ENCODE measurements at places on chromosomes 3 and 15.

- no peak for DNase-seq
Measured at GRCh38 chr3:172084871-172085556, 45.6 kb downstream of the FNDC3B start.

- DNase-seq = no peak
Measured at GRCh38 chr15:79265167-79265566, 17.4 kb upstream of the ANKRD34C start.

GRCh38 chr15:70488002-70488605 lies 275.3 kb downstream of the UACA start:
- peak; percentile 67 for DNase-seq

DNA sequence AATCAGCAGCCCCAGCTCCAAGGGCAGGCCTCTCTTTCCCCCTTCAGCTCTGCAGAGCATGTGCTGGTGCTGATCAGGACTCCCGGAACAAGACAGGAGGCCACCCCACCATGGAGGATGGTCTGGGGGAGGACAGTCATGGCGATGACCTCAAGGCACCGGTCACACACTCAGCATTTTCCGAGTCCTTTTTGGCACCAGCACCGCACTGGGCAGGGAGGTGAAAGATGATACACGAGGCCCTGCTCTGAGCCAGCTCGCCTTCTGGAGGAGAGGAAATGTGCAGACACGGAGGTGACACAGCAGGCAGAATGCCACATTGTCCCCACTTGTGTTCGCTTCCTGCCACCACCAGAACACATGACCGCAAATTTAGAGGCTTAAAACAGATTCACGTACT lies 61.8 kb upstream of the SEC61A1 start:
- no peak for DNase-seq

- no peak for DNase-seq
Measured at GRCh38 chr15:99132634-99133287, 27.9 kb downstream of the SYNM start.

GRCh38 chr3:160796813-160797164 lies 40.8 kb downstream of the PPM1L start:
- peak; percentile 9 for DNase-seq

DNA sequence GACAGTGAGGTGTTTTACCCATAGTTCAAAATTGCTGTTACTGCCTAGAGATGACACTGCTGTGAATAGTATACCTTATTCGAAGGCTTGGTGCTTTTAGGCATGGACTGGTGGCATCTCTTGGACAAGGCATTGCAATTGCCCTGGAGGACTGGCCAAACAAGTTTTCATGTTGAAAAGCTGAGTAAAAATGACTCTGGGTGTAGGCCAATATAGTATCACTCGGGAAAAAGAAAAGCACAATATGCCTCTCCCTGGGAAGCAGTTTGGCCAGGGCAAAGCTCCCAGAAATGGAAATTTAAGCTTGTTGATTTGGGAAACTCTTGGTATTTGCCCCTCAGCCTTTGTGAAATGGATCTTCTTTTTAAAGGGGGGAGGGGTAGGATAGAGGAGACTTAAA lies 54.8 kb downstream of the ZNF609 start:
- DNase-seq = no peak

DNA sequence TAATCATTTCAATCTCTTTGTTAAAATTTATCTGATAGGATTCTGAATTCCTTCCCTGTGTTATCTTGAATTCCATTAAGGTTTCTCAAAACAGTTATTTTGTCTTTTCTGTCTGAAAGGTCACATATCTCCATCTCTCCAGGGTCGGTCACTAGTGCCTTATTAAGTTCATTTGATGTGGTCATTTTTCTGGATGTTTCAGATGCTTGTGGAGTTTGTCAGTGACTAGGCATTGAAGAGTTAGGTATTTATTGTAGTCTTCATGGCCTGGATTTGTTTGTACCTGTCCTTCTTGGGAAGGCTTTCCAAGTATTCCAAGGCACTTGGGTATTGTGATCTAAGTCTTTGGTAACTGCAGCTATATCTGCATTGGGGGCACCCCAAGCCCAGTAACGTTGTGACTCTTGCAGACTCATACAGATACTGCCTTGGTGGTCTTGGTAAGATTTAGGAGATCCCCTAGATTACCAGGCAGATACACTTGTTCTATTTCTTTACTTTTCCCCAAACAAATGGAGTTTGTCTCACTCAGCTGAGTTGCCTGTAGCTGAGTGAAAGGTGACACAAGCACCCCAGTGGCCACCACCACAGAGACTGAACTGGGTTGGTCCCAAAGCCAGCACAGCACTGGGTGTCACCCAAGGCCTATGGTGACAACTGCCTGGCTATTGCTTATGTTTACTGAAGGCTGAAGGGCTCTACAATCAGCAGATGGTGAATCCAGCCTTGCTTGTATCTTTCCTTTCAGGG lies 18.9 kb upstream of the SLC27A2 start:
- no peak for DNase-seq

- DNase-seq = no peak
Measured at GRCh38 chr15:27084844-27085243, 113.9 kb downstream of the GABRG3 start.

GRCh38 chr3:66450390-66451022 lies 50.3 kb downstream of the LRIG1 start:
- no peak for DNase-seq

DNA sequence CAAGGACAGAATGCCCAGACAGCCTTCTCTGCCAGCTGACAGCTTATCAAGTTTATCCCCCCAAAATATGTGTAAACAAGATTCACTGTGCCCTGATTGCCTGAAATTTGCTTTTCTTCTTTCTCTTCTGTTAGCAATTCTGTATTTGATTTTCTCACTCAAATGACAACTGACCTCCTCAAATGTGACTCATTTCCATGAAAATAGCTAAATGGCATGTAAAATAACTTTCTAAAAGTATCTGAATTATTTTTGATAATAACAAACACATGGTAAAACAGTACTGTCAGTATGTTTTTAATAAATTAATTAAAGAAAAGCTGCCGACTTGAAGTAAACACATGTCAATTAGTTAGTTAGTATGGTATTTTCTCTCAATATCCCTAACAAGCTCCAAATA lies 202.3 kb upstream of the STAC start:
- DNase-seq = no peak

- DNase-seq = no peak
Measured at GRCh38 chr3:189786479-189787064, 155.4 kb downstream of the TP63 start.

GRCh38 chr15:57592836-57593420 lies 1.2 kb downstream of the MYZAP start:
- DNase-seq = no peak

- no peak for DNase-seq
Measured at GRCh38 chr3:102670986-102671385, 236.2 kb downstream of the ZPLD1 start.

DNA sequence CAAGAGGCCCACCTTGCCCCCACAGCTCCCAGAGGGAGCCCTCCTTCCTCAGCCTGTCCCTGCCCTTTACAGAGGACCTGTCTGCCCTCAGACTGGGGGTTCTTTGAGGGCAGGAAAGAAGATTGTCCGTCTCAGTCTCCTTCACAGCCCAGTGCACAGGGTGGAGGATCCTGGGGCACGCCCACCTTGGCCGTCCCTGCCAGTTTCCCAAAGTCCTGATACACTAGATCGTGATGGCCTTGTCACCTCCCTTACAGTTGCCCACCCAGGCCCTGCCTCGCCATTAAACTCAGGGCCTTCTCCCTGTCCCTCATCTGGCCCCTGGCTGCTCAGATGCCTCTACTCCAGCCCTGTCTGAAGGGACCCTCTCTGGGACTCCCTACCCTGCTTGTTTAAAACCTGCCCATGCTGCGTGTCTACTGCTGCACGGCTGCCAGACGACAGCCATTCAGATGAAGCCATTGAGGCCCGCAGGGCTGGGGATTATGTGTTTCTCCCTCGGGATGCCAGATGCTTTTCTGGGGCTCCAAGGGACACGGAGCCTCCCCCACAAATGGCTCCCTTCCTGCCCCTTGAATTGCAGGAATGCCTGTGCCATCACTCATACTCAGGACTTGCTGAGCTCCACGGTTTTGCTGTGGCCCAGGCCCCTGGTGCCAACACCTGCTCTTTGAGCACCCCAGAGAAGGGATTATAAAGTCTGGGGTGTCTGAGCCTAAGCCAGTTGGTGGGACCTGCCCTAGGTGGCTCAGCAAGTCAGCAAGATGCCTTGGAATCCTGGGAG lies 27.8 kb downstream of the ACSBG1 start:
- DNase-seq = peak; percentile 30

DNA sequence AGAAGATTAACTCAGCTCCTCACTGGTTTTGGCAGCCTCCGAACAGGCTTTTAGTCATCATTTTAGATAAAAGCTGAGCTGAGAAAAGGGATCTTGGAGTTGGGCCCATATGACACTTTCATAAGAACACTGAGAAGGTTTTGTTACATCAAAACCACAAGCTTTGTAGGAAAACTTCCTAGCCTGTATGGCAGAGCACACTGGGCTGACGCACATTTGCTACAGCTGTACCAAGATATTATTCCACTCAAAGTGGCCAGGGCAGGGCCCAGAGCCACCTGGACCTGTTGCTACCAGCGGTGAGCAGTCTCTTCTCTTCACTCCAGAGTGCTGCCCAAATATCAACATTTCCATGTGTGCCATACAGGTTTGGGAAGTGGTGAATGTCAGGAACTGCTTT lies 160.5 kb upstream of the CCDC54 start:
- no peak for DNase-seq

DNA sequence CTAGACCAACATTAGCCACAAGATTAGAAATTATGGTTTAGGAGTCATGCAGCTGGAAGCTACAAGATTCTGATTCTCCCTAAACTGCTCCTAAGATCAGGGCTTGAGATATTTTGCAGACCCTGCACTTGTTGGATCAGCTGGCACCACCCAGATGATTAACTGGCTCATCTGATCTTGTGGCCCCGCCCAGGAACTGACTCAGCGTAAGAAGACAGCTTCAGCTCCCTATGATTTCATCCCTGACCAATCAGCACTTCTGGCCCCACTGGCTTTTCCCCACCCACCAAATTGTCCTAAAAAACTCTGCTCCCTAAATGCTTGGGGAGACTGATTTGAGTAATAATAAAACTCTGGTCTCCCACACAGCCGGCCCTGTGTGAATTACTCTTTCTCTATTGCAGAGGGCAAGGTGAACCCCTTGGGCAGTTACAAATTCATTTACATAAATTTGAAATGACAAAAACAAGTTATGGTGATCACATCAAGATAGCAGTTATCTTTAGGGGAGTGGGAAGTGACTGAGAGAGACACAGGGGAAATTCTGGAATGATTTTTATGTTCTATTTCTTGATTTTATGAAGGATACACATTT lies 76.5 kb downstream of the CD200R1L start:
- no peak for DNase-seq

DNA sequence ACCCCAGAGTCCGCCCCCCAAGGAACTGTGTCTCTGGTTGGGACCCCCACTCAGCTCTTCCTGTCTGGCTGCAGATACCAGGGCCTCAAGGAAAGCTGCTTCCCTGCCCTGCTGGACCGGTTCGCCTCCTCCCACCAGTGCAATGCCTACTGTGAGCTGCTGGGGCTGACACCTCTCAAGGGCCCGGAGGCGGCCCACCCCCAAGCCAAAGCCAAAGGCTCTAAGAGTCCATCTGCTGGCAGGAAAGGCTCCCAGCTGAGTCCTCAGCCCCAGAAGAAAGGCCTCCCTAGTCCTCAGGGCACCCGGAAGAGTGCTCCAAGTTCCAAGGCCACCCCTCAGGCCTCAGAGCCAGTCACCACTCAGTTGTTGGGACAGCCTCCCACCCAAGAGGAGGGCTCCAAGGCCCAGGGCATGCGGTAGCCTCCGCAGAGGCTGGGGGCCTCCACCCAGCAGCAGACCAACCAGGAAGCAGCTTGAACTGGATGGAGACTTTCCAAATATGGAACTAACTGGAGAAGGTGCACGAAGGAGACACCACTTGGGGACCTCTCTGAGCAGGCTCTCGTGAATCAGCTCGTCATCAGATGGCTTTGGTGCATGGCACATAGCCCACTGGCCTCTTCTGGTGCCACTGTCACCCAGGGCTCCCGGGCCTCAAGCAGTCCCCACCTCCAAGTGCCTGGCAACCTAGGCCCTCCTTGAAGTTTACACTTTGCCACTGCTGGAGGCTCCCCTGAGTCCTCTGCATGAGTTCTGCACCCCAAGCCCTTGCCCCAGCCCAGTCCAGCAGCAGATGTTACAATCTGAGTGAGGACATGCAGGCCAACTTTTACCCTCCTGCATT lies 16.2 kb upstream of the SLC28A1 start:
- no peak for DNase-seq

GRCh38 chr3:147422196-147422595 lies 13.0 kb downstream of the ZIC1 start:
- DNase-seq = peak; percentile 37

DNA sequence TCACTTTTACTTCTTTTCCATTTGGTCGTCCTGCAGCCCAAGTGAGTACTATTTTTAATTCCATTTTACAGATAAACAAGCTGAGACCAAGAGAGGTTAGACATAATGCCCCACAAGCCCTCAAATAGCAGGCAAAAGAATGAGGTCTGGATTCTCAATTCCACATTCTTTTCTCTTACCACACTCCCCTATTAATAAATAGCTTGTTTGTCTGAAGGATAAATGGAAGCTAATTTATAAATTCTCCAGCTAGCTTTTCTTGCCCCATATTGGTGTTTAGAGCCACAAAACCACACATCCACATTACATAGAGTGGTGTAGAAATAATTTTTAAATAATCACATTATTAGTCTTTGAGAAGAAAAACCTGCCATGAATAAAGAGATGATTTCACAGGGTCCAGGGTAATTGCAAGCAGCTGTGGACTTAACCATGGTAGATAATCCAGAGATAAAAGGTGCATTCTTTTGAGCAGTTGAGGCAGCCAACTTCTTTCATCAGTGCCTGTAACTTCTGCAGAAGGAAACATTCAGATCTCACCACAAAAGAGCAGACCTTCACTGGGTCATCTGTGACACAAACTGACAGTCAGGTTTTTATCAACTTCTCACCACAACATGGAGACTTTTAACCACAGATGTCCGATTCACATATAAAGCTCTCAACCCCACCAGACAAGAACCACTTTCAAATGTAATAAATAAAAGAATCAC lies 313.4 kb upstream of the STT3B start:
- no peak for DNase-seq

DNA sequence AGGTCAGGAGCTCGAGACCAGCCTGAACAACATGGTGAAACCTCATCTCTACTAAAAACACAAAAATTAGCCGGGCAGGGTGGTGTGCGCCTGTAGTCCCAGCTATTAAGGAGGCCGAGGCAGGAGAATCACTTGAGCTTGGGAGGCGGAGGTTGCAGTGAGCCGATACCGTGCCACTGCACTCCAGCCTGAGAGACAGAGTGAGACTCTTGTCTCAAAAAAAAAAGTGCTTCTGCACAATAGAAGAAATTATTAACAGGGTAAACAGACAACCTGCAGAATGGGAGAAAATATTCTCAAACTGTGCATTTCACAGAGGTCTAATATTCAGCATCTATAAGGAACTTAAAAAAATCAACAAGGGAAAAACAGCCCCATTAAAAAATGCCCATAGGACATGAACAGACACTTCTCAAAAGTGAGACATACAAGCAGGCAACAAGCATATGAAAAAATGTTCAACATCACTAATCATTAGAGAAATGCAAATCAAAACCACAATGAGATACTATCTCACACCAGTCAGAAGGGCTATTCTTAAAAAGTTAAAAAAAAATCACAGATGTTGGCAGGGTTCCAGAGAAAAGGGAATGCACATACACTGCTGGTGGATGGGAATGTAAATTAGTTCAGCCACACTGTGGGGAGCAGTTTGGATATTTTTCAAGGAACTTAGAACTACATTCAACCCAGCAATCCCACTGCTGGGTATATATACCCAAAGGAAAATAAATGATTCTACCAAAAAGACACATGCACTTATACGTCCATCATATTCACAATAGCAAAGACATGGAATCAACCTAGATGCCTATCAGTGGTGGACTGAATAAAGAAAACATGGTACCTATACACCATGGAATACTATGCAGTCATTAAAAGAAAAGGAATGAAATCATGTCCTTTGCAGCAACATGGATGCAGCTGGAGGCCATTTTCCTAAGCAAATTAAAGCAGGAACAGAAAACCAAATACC lies 75.5 kb downstream of the MSL2 start:
- no peak for DNase-seq
